ENCODE measurements at places on chromosomes 5 and 9. TPM values are rescaled to one million over a fixed set of nuclear protein-coding genes. Genes with fewer than 3 reads are reported as not detected.

The ADRB2 gene
- total RNA-seq: 6.9 TPM

The TRPM3 gene
- total RNA-seq: 0.22 TPM

The CER1 gene
- not detected for total RNA-seq

The MZB1 gene
- total RNA-seq: not detected

The SLC36A3 gene
- not detected for total RNA-seq

The AGPAT2 gene
- total RNA-seq: 30.4 TPM

The C1QTNF3 gene
- total RNA-seq: 0.49 TPM

The SGCD gene
- not detected for total RNA-seq

The HSPA9 gene
- total RNA-seq: 1,102 TPM

The NEUROG1 gene
- not detected for total RNA-seq

The DMRT3 gene
- total RNA-seq: not detected

The ADGRV1 gene
- total RNA-seq: not detected

The SVEP1 gene
- total RNA-seq: 9.9 TPM

The SPINK4 gene
- not detected for total RNA-seq

The FBXL7 gene
- total RNA-seq: not detected

The GABRA6 gene
- total RNA-seq: not detected

The ALDH1A1 gene
- not detected for total RNA-seq

The TMEM171 gene
- 0.42 TPM for total RNA-seq

The C8G gene
- total RNA-seq: 1.1 TPM

The NFIL3 gene
- total RNA-seq: 76.8 TPM

The PCDHB11 gene
- total RNA-seq: 0.75 TPM

The QRFP gene
- total RNA-seq: not detected

The LCN12 gene
- total RNA-seq: 0.86 TPM

The GZMA gene
- not detected for total RNA-seq

The GOLPH3 gene
- 69.5 TPM for total RNA-seq

The ALDH1B1 gene
- total RNA-seq: 26.2 TPM

The SLC34A3 gene
- total RNA-seq: not detected

The HMGCR gene
- 59.9 TPM for total RNA-seq

The STC2 gene
- 316 TPM for total RNA-seq

The PCDHB9 gene
- 1.8 TPM for total RNA-seq
